ENCODE measurements at places on chromosomes 3 and 15. TPM values are rescaled to one million over a fixed set of nuclear protein-coding genes. Genes with fewer than 3 reads are reported as not detected.
A peak's percentile ranks its signal among the peaks of the same experiment; 100 is the strongest.

DNA sequence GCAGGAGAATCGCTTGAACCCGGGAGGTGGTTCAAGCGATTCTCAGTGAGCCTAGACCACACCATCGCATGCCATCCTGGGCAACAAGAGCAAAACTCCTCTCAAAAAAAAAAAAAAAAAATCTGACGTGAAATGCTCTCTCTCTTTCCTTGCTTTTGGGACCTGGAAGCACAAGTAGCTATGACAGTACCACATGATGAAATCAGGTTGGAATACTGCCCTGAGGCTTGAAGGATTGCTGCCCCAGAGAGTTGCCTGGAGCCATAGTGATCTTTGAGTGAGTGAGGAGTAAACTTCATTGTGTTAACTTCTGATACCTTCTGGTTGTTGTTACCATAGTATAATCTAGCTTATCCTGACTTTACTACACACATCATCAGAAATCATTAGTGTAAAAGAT lies 23.3 kb downstream of the AKAP13 start:
- DNase-seq, result peak; percentile 69

DNA sequence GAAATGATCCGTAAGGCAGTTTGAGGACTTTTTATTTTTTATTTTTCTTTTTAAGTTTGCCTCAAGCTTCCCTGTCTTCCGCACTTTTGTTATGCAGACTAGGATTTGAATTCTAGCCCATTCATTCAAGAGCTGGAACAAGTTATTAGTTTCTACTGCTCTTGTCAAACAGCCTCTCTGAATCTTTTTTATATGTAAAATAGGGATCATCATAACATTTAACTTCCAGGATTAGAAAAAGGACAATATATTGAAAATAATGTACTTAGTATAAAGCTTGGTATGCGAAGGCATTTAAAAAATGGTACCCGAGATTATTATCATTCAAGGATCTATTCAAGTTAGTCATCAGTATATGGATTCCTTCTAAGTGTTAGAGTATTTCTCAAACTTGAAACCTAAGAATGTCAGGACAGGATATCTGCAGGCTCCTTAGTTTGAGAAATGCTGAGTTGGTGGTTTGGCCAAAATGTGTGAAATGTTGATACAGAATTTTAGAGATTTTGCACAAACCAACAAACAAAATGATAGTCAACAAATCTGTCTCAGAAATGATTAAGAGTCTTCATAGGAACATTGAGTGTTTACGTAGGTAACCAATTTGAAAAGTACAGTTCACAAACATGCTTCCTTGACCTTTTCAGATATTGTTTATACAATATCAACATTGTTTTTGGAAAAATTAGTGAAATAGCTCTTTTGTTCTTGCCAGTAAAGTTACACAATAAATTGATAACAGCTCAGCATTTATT lies 40.5 kb upstream of the IGSF10 start:
- DNase-seq, result peak; percentile 5

GRCh38 chr15:48221885-48222284 lies 15.8 kb downstream of the SLC12A1 start:
- DNase-seq, result peak; percentile 45

- peak; percentile 96 for DNase-seq
Observed at GRCh38 chr3:11159421-11159904, 5.2 kb downstream of the HRH1 start.

GRCh38 chr15:81940467-81941451 lies 105.1 kb downstream of the MEX3B start:
- peak; percentile 68 for DNase-seq

GRCh38 chr3:183586477-183586876 lies 31.0 kb upstream of the KLHL6 start:
- DNase-seq, result no peak

GRCh38 chr15:76866716-76867321 lies 38.3 kb downstream of the SCAPER start:
- DNase-seq, result peak; percentile 63

The C3orf22 gene
- total RNA-seq, result not detected

DNA sequence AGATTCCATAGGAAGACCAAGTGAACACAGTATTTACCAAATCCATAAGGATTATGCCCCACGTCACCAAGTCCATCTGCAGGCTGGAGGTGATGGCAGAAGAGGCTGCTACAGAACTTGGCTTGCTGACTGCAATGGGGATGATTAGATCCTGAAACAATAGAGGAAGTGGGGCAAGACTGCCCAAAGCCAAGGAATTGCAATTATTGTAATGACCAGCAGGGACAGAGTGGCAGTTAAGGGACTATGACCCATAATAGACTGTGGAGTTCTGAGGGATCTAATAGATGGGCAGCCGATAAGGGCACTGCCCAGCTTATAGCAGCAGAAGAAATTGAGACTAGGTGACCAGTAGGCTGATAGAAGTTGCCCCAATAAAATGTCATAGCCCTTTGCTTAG lies 108.4 kb downstream of the MINAR1 start:
- peak; percentile 4 for DNase-seq

- DNase-seq, result no peak
Observed at GRCh38 chr15:85828126-85828525, 33.4 kb upstream of the KLHL25 start.

- no peak for DNase-seq
Observed at GRCh38 chr3:187935623-187936156, 190.4 kb upstream of the BCL6 start.

DNA sequence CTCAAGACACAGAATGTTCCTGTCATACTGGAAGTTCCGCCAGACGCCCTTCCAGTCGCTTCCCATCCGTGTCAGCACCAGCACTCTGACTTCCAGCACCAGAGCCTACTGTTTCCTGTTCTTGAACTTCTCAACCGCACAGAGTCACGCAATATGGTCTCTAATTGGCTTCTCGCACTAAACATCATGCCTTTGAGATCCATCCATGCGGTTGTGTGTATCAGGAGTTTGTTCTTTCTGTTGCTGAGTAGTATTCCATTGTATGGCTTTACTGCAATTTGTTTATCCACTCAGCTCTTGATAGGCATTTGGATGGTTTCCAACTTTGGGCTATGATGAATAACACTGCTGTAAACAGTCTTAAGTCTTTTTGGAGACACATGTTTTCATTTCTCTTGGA lies 112.1 kb downstream of the LRRK1 start:
- DNase-seq, result no peak

The HHATL gene
- total RNA-seq, result not detected

DNA sequence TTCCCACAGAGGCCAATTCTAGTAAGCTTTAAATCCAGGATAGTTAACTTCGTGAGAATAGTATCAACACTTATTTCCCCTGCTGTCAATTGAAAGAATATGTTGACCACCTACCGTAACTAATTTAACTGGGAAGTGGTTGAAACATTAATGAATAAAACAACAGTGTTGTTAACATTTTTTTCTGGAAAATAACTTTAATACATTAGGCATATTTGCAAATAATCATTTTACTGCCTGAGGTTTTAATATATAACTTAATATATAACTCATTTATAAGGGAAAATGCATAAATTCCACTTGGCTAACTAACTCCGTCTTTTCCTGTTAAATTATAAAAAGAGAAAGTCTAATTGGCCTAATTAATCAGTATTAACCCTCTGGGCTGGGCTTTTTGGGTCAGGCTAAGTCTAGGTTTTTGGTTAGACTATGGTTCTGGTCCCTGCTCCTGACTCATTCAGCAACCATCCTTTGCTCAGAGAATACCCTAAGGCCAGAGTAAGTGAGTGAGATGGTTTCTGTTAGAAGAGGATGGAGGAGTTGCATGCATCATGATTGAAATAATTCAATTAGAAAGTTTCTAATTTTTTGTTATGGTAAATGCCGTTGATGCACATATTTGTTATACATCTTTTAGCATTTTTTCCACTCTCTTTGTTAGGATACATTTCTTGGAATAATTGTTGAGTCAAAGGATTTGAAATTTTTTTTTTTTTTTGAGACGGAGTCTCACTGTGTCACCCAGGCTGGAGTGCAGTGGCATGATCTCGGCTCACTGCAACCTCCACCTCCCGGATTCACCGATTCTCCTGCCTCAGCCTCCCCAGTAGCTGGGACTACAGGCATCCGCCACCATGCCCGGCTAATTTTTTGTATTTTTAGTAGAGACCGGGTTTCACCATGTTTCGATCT lies 10.8 kb upstream of the SKIL start:
- DNase-seq, result peak; percentile 65

The KCNAB1 gene
- total RNA-seq, result not detected

The MGLL gene
- total RNA-seq, result 59.2 TPM

GRCh38 chr3:108951820-108952501 lies 1.7 kb downstream of the GUCA1C start:
- no peak for DNase-seq

DNA sequence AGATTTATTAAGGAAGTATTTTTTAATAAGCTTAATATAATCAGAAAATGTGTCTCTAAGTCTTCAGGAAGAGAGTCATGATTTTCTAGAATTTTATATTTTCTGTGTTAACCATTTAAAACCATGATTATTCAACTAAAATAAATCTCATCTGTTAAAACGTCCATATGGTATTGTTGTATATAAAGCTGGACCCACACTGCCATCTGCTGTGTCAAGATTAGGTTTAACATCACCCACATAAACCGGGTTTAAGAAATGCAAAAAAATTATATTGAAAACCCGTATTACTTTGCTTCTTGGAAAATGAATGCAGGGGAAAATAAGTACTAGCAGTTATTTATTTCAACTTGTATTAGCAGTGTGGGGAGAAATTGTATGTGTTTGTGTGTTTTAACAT lies 9.5 kb upstream of the CCDC66 start:
- DNase-seq, result peak; percentile 28

DNA sequence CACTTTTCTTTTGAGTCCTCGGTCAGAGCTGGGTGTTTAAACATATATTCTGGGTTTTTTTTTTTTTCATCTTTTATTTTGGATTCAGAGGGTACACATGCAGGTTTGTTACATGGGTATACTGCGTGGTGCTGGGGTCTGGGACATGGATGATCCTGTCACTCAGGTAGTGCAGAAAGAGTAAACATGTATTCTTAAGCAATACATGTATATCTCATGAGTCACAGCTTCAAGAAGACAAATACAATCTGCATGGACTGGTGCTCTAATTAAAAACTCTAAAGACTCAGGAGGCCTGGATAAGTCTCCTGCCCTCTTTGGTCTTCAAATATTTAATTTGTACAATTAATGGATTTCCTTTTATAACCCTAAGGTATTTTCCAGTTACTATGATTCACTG lies 50.6 kb upstream of the PHLDB2 start:
- peak; percentile 55 for DNase-seq

DNA sequence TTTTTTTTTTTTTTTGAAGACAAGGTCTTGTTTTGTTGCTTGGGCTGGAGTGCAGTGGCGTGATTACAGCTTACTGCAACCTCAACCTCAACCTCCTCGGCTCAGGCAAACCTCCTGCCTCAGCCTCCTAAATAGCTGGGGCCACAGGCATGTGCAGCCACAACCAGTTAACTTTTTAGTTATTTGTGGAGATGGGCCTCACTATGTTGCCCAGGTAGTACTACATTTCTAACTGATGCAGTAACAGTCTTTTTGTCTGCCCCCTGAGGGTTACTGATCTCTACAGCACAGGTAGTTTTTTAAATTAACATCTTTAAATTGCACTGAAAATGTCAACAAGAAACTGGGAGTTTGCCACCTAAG lies 3.4 kb upstream of the LMLN start:
- no peak for DNase-seq

DNA sequence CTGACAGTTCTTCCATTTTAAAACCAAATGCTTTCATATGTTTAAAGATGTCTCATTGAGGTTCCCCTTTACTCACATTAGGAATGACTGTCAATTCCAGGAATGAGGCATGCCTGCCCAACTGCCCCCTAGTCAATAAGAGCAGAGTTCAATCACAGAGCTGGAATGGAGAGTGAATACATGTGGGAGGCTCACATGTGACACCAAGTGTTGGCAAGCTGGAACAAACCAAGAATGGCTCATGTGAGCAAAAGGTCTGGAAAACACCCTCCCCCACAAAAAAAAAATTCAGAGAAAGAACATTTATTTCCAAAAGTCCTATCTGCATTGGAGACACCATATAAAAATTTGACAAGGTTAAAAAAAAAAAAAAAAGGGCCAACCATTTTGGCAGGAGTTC lies 3.7 kb downstream of the PBRM1 start:
- DNase-seq, result peak; percentile 91

The TMEM207 gene
- total RNA-seq, result not detected

- no peak for DNase-seq
Observed at GRCh38 chr3:42702982-42703694, 540 bp upstream of the HHATL start.

The ROBO1 gene
- 31.9 TPM for total RNA-seq

GRCh38 chr3:115975353-115975752 lies 352.0 kb downstream of the GAP43 start:
- peak; percentile 23 for DNase-seq

The CYP1A2 gene
- total RNA-seq, result not detected

The MYL3 gene
- not detected for total RNA-seq

DNA sequence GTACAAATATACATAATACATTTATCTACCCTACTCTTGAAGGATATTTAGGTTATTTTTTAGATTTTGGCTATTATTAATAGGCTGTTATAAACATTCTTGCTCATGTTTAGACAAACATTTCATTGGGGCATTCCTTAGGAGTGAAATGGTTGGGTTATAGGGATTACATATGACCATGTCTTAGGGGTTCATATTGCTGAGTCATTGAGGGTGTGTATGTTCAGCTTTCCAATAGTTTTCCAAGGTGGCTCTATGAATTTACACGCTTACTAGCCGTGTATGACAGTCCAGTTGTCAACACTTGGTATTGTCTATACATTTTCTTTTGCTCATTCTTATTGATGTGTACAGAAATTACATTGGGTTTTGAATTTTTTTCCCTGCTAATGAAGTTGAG lies 125.8 kb downstream of the OXSM start:
- no peak for DNase-seq

DNA sequence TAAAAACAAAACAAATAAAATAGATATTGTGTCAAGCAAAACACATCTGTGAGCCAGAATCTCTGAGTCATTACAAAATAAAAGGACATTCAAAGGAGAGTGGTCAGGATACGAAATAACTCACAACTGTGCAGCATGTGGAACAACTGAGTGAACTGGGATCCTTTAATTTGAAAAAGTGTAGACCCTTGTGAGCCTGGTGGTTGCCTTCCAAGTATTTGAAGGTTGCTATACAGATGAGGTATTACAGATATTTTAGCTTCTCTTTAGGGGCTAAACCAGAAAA lies 26.7 kb downstream of the KCNMB2 start:
- peak; percentile 27 for DNase-seq

DNA sequence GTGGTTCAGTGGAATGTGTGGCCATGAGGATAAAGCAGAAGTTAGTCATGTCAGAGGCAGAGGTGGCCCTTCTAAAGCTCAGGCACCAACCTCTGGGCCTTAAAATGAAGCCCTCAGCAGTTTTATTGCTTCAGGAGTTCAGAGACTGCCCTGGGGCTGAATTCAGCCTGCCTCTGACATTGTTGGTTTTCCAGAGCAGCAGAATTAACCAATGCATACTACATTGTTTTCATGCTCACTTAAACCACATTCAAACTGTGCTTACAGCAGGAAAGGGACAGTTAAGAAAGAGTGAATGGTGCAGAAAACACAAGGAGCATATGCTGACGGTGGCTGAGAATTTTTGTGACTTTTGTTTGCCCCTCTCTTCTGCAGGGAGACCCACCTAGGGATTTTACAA lies 320.2 kb downstream of the CHST2 start:
- no peak for DNase-seq
